ENCODE measurements at places on chromosomes 12 and 14.

DNA sequence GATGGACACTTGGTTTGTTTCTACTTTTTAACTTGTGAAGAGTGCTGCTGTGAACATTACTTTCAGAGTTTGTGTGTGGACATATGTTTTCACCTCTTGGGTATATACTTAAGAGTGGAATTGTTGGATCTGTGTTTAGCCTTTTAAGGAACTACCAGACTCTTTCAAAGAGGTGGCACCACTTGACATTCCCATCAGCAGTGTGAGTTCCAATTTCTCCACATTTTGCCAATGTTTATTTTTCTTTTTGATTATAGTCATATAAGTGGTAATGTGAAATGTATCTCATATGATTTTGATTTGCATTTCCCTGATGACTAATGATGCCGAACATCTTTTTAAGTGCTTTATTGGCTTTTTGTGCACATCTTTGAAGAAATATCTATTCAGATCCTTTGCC is 44.8 kb downstream of the ARHGAP5 start:
- no peak for DNase-seq

- no peak for DNase-seq
These were observed 56.3 kb upstream of the DAAM1 start for GRCh38 chr14:59131938-59132795.

DNA sequence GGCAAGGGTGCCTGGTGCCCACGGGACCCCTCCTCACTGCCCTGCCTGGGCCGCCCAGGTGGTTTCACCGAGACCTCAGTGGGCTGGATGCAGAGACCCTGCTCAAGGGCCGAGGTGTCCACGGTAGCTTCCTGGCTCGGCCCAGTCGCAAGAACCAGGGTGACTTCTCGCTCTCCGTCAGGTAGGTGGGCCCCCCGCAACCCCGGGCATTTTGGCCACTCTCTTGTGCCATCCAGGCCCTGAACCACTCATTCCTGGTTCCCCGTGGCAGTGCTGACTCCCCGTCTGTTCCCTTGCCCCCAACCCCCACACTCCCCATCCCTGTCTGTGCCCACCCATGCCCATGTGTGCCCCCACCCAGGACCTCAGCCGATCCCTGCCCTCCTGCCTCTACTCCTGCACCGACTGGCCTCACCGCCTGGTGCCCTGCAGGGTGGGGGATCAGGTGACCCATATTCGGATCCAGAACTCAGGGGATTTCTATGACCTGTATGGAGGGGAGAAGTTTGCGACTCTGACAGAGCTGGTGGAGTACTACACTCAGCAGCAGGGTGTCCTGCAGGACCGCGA is 480 bp downstream of the PTPN6 start:
- DNase-seq, result no peak

- no peak for DNase-seq
These were observed 31.3 kb upstream of the KCNA5 start for GRCh38 chr12:5012337-5012736.

- no peak for DNase-seq
These were observed 42.8 kb upstream of the CORO1C start for GRCh38 chr12:108773798-108774788.

DNA sequence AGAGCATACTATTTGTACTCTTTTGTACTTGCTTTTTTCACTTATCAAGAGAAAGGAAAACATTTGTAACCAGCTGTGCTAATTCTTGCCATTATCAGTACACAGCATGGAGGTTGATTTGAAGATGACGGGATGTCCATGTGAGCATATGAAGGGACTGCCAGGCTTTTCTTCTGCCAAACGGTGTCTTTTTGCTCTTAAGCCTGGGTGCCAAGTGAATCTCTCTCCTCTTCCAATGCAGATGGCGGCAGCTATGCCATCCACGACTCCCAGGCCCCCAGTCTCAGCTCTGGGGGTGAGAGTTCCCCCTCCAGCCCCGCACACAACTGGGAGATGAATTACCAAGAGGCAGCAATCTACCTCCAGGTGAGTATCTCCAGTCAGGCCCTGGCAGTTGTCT is 38.9 kb downstream of the TPCN1 start:
- DNase-seq, result no peak

DNA sequence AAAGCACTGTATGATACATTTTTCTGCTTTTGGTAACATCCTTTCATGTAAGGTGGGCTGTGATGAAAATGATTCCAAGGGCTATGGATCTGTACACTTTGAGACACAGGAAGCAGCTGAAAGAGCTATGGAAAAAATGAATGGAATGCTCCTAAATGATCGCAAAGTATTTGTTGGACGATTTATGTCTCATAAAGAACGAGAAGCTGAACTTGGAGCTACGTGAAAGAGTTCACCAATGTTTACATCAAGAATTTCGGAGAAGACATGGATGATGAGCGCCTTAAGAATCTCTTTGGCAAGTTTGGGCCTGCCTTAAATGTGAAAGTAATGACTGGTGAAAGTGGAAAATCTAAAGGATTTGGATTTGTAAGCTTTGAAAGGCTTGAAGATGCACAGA is 22.1 kb upstream of the SRGAP1 start:
- no peak for DNase-seq

- no peak for DNase-seq
These were observed 27.3 kb downstream of the VPS37B start for GRCh38 chr12:122868471-122869177.

DNA sequence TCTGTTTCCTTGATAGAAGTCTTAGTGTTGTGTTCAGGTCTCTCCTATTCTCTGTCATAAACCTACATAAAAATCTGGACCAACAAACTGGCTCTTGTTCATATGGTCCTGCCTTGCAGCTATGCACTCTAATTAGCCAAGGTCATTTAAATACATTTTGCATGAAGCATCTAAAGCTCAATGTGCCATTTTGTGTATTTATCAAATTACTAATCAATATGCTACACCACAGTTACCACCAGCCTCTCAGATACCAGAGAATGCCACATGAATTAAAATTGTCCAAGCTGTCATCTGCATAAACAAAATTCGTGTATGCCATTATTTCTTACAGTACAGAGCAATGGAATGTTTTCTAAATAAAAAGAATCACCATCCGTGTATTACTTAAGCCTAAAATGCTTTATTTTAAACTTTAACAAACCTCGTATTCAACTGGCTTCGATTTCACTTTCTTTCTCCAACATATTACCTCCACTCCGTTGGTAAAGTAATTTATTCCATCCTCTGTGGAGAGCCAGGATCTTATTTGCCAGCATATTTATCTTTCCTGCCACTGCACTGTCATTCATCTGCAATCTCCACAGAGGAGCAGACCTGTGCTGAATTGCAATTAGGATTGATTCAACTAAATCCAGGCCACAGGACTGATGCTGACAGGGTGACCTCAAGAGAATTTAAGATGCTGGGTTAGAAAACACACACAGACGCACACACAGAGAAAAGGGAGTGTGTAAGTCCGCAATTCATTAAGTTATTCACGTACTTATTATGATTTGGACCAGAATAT is 284.1 kb upstream of the FOXG1 start:
- no peak for DNase-seq

DNA sequence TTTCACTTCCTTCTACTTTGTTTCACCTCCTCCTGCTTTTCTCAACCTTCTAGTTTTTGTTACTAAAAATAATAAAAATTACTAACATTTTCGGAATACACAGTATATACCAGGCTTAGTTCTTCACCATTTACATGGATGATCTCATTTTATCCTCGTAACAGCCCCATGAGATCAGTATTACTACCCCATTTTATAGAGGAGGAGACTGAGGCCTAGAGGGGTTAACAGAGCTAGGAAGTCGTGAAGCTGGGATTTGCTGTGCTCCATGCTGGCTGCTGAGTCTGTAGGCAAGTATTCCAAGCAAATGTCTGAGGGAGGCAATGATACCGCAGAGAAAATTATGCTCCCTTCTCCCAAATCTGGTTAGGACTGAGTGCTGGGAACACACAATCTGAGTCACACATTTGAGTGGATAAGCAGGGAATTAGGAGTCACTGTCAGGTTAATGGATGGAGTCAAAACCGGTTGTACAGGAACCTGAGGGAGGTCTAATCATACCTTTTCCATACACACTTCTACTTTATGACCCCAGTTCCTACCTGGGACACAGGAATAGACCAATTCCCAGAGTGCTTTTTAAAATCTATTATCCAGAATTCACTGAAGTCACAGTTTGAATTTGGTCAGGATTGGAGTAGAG is 51.1 kb downstream of the ZFYVE26 start:
- no peak for DNase-seq

DNA sequence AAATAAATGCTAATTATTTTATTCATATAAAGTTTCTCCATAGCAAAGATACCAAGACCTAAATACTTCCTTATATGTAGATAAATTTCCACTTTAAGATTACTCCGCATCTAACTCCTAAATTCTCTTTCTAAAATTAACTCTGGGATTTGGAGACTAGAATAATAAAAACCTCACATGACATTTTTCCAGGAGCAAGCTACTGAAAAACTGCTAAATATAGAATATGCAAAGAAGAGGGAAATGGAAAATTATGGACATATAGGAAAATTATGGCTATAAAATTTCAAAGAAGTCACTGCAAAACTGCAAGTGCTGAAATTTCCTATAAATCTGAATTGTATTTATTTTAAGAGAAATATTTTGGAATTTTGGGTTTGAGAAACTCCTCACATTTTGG is 186.2 kb downstream of the DUSP6 start:
- no peak for DNase-seq

DNA sequence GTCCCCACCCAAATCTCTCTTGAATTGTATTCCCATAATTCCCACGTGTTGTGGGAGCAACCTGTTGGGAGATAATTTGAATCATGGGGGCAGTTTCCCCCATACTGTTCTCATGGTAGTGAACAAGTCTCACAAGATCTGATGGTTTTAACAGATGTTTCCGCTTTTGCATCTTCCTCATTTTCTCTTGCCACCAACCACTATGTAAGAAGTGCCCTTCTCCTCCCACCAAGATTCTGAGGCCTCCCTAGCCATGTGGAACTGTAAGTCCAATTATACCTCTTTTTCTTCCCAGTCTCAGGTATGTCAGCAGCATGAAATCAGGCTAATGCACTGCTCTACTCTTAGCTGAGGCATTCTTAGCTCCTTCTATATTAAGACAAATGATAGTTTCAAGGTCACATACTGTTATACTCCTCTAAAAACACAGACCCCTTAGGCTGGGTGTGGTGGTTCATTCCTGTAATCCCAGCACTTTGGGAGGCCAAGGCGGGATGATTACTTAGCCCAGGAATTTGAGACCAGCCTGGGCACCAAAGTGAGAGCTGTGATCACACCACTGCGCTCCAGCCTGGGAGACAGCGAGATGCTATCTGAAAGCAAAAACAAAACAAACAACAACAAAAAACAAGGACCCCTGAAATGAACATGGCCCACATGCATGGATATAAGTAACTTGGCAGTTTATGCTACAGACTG is 3.6 kb downstream of the SCAF11 start:
- DNase-seq, result no peak

DNA sequence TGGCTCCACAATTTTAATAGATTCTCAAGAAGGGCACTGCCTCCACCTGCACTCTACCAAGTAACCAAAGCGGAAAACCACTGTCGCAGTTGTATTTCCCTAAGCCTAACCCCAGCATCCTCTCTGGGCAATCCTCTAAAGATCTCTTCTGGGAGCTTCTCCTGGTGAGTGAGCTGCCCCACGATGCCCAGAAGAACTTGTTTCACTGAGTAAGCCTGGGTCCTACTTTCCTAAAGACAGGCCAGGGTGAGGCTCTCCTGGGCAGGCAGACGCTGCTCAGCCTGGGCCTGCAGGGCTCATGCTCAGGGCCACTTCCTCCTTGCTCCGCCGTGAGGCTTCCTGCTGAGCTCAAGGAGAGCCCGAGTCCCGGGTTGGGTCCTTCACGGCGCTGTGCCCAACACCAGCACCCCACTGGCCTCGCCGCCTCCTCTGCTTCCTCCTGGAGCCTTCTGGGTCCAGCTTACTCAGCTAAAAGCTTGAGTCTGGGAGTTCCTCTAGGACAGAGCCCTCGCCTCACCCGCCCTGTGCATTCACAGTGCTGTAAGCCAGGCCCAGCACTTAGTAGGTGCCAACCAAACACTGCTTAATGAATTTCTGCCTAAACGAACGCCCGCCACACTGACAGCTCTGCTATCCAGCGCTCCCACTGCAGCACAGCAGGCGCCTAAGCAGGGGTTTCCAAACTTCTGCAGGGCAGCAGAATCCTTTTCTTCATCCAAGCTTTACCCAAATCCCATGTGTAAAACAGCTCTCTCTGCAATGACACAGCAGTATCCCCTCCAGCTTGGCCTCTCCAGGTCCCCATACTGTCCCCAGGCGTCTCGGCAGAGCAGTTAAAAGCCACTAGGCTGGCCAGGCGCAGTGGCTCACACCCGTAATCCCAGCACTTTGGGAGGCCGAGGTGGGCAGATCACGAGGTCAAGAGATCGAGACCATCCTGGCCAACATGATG is 5.7 kb downstream of the RAB35 start:
- no peak for DNase-seq

GRCh38 chr12:93333828-93334227 is 43.9 kb upstream of the NUDT4 start:
- no peak for DNase-seq

DNA sequence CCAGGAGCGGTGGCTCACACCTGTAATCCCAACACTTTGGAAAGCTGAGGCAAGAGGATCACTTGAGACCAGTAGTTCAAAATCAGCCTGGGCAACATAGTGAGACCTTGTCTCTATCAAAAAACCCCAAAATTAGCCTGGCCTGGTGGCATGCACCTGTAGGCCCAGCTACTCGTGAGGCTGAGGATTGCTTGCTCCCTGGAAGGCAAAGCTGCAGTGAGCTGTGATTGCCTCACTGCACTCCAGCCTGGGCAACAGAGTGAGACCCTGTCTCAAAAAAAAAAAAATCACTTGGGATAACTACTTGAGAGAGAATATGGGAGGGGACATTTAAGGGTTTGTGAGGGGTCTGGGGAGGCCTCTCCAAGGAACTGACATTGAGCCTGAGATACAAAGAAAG is 109.0 kb downstream of the GPATCH2L start:
- no peak for DNase-seq

- DNase-seq, result no peak
These were observed 4.7 kb downstream of the SRGAP1 start for GRCh38 chr12:63849106-63849620.

All from activated CD4-positive, alpha-beta T cell treated with anti-CD3 and anti-CD28 coated beads, Interleukin-2, amount 50 U/mL, for 24 hours (primary cell).